ENCODE measurements at places on chromosomes 3 and 15.

DNA sequence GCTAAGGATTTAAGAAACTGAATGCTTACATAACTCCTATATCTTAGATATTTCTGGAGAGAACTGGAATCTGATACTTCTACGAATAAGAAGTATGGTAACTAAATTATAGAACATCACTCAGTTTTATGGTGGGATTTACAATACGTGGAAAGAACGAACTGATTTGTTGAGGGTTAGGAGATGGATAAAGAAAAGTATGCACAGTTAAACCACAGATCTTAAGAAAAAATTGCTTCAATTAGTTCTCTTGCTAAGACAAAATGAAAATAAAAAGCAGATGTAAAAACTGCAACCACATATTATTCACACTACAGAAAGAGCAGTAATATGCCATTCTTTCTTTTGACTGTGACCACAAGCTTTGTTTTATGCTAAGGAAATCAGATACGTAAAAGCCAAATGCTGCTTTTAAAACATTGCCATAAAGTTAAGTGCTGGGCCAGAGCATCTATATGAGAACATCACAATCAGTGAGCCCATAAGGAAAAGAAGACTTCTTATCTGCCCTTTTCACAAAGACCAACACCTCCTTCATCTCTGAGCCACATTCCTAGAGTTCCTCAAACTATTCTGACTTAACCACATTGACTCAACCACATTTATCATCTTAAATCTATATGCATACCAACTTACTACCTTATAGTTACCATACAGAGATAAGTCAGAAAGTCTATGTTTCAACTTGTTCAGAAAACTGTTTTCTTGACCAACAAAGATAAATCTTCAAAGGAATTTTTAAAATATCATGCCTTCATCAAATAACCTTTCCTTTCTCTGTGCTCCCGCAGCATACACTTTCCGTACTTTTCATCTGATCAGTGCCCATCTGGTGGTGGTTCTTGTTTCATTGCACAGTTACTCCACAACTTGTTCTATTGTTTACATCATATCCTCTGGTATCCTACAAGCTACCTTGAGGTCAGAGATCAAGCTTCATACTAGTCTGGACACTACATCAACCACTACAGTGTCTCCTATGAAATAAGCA lies 61.7 kb downstream of the FSIP1 start:
- peak; percentile 61 for DNase-seq

DNA sequence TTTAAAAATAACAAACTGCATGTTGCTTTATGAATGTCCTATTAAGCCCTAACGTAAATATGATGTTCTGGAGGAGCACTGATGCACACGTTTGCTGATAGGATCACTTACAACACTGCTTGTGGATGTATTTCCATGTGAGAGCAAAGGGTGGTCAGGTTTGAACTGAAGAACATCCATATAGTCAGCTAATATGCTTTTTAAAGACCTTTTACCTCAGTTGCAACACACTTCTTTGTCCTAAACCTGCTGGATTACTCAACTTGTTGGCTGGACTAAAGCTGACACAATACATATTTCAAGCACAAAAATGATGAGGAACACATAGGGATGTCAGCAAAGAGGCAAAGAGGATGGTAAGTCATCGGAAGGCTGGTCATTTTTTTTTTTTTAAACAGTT lies 186.6 kb downstream of the TIGIT start:
- DNase-seq: peak; percentile 16

- no peak for DNase-seq
These were observed 742 bp downstream of the PLA2G4F start for GRCh38 chr15:42155546-42156242.

DNA sequence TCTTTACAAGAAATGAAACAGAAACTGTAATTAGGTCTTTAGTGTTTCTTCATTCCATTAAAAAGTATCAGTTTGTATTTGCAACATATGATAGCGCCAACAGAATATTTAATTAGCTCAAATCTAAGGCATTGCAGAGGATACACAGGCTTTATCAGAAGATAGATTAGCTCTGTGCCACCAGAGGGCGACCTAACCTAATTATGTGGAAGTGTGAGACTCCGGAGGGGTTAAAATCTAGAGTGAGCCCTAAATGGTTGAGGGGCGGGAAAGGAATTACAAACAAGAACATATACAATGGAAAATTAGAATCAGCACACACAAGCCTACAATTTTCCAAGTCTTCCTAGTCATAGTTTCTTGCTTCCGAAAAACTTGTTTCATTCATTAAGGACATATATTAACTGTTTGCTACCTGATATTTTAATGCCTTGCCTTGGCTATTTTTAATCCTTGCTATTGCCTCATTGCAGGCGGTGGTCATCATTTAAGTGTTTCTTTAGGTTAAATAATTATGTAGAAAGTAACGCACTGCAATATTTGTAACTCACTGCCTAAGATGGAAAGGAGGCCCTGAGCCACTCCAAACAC lies 18.0 kb upstream of the RYR3 start:
- peak; percentile 56 for DNase-seq

GRCh38 chr3:29488922-29489321 lies 208.1 kb downstream of the RBMS3 start:
- DNase-seq: no peak

- no peak for DNase-seq
These were observed 211.4 kb downstream of the ITPR1 start for GRCh38 chr3:4704552-4704951.

DNA sequence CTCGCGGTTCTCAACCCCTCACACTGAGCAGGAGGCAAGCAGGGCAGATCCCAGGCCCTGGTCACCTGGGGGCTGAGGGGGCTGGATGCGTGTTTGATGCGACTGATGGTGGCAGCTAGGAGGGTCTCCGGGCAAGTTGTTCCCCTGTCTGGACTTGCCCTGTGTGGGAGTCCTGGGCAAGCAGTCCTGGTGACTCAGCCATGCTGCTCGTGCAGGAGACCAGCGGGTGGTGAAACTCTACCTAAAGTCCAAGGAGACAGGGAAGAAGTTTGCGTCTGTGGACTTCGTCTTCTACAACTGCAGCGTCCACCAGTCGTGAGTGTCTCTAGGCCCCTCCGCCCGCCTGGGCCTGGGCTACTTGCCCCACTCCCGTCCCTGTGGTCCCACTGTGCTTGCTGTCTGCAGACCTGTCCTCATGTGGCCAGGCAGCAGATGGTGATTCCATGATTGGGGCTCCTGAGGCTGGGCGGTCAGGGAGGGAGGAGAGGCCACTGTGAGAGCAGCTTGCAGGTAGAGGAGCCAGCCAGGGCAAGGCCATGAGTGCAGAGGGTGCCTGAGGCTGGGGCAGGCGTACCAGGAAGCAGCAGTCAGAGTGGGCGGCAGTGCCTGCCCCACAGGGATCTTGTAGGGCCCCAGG lies 23.1 kb downstream of the PLXNA1 start:
- peak; percentile 32 for DNase-seq

DNA sequence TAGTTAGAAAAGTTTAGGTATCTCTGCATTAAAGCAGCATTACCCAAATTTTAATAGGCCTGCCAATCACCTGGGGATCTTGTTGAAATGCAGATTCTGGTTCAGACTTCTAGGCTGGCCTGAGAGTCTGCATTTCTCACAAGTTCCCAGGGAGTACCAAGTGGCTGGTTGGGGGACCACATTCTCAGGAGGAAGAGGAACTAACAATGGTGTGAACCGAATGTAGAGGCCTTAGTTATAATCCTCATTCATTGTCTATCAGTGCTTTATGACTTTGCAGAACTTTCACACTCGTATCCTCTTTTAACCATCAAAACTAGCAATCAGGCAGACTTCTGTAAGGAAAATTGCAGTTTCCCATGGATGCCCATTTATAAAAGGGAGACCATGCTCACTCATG lies 38.2 kb upstream of the UBE2E1 start:
- no peak for DNase-seq

DNA sequence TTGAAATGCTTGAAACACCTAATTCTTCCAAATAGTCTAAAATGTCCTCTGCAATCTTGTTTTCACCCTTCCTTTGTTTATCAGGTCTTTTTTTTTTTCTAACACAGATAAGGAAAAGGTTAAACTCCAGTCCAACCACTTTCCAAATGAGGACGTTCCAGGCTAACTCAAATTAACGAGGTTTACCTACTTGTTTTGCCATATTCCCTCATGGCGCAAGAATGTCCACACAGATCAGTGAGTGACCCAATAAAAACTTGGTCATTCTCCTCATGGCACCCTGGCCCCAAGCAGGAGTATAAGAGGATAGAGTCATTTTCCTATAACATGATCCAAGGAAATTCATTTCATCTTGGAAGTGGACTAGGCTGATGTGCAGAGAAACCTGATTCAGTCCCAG lies 6.6 kb upstream of the LIPC start:
- DNase-seq: no peak

GRCh38 chr3:128942161-128942952 lies 51.5 kb downstream of the CFAP92 start:
- DNase-seq: no peak

GRCh38 chr15:49987198-49987785 lies 131.7 kb downstream of the ATP8B4 start:
- DNase-seq: no peak

GRCh38 chr3:126488185-126488584 lies 12.5 kb upstream of the ZXDC start:
- no peak for DNase-seq

GRCh38 chr3:68620211-68620610 lies 312.1 kb downstream of the TAFA4 start:
- DNase-seq: no peak

DNA sequence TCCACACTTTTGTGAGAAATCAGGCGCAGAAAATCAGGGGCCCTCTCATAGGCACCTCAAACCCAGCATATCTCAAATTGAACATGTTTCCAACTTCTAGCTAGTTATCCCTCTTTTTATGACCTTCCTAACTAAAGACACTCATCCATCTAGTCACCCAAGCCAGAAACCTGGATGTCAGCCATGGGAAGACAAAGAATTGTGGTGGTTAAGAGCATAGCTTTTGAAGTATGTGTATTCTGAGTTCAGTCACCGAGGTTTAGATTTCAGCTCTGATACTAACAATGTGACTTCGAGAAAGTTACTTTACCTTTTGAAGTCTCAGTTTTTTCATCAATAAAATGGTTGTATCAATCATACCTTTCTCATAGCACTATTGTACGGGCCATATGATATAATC lies 495.5 kb downstream of the NLGN1 start:
- DNase-seq: peak; percentile 55

- DNase-seq: no peak
These were observed 115.8 kb upstream of the IGSF10 start for GRCh38 chr3:151576511-151577137.

- DNase-seq: no peak
These were observed 41.9 kb upstream of the SEMA4B start for GRCh38 chr15:90159213-90159612.

GRCh38 chr3:53705024-53705745 lies 141.0 kb downstream of the CHDH start:
- no peak for DNase-seq

DNA sequence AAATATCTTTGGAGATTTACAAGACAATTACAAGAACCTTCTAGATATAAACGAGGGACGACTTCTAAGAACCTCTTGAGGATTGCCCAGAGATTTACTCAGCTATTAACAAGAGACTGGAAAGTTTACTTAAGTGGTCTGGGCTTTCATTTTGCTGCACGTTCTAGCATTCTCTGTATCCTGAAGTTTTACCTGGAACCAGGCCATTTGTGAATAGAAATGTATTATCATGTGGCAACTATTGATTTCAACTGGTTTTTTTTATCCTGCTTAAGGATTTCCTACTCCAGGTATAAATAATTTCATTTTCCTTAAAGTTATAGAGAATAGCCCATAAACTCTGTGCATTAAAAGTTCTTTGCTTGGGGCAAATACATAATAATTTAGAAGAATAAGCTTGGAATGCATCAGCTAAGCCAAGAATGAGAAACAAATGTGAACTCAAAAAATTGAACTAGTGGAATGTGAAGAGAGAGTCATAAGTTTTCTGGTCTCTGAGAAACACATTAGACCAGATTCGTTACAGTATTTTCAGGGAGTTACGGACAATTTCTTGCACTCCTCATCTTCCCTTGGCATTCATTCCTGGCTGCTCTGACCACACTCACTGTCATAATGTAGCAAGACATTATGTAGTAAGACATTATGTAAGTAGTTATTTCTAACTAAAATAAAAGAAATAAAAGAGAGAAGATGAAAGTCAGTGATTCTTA lies 1.3 kb downstream of the AQP9 start:
- peak; percentile 63 for DNase-seq

DNA sequence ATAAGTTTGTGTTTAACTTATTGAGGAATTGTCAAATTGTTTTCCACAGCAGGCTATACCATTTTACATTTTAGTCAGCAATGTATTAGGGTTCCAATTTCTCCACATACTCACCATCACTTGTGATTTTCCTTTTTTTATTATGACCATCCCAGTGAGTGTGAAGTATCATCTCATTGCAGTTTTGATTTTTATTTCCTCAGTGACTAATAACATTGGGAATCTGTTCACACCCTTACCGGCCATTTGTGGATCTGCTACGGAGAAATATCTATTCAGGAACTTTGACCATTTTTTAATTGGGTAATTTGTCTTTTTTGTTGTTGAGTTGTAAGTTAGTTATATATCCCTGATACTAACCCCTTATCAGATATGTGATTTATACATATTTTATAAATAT lies 54.8 kb upstream of the LMCD1 start:
- no peak for DNase-seq

- no peak for DNase-seq
These were observed 246.5 kb upstream of the GOLIM4 start for GRCh38 chr3:168341956-168342936.

DNA sequence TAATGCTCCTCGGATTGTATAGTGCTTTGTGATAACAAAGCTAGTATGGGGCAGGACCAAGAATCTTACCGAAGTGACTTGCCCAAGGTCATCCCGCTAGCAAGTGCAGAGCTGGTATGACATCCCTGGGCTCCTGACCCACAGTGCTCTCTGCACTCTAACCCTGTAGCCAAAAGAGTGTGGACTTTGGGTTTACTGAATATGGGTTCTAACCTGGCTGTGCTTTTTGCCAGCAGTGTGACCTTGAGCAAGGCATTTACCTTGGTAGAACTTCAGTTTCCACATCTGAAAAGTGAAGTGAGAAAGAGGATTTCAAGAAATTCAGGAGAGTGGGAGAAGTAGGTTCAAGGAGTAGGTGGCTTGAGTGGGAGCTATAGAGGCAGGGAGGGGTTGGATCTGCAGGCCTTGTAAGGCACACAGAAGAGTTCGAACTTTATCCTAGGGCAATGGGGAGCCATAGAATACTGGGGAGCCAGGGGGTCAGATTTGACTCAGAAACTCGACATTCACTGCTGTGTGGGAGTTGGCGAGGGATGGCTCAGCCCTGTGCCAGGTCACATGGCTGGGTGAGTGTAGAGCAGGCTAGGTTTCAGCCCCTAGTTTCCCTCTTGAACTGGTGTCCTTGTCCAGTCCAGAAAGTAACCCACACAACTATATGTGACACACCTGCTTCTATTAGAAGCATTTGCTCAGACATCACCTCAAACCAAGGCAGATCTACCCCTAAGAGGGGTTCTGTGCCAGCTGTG lies 91.9 kb downstream of the RPLP1 start:
- DNase-seq: no peak

GRCh38 chr15:82715003-82715402 lies 5.3 kb upstream of the AP3B2 start:
- no peak for DNase-seq

GRCh38 chr3:30440147-30440604 lies 166.2 kb upstream of the TGFBR2 start:
- peak; percentile 55 for DNase-seq
